ENCODE measurements at places on chromosomes 1 and 21.

DNA sequence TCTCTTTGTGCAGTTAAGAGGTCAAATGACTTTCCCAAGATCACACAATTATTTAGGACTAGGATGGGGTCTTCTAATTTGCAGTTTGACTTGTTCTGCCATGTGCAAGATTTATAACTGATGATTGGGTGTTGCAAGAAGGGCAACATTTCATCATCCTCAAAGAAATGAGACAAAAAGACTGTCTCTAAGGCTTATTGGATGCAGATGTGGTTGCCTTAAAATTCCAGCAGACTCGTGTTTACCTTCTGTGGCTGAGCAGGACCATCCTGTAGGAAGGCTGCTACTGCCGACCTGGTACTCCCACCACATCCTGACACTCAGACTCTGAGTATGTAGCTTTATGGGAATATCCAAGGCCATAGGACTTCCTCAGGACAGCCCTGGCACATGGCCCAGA is 99.9 kb upstream of the SGIP1 start:
- DNase-seq = no peak

DNA sequence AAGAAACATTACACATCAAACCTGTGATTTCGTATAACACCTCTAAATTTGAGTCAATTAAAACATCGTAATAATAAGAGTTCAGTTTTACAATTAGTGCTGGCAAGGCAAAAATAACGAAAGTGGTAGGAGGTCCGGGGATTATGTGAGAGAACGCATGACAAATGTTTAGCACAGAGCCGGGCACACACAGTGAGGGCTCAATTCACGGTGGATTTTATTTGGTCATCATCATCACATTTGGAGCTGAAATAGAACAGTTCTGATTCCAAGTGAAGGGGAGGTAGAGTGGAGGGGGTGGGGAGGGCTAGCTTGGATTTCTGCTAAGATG is 20.0 kb downstream of the H3-3A start:
- no peak for DNase-seq

- peak; percentile 75 for DNase-seq
Measured at GRCh38 chr1:159917533-159918351, 7.6 kb downstream of the TAGLN2 start.

GRCh38 chr1:17239420-17239819 is 9.5 kb upstream of the PADI3 start:
- DNase-seq = peak; percentile 63

GRCh38 chr1:155278689-155279160 is 1.5 kb downstream of the HCN3 start:
- no peak for DNase-seq

DNA sequence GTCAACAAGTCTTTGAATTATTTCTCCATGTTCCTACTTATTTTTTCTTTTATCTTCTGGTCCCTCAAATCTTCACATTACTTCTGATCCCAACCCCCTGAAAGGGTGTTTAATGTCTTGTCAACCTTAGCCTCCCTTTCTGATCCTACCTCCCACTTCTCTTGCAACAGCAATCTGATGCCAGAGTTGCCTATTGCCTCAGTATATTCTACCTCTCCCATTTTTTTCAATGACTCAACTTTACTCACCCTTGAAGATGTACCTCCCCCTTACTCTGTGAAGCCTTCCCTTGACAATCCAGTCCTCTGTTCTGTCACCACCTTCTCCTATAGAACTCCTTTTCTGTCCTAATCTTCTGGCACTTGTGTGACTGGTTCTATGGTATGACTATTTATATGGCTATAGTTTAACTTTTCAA is 99.5 kb upstream of the CD55 start:
- DNase-seq = no peak

GRCh38 chr1:91883470-91883869 is 2.5 kb downstream of the TGFBR3 start:
- DNase-seq = no peak

DNA sequence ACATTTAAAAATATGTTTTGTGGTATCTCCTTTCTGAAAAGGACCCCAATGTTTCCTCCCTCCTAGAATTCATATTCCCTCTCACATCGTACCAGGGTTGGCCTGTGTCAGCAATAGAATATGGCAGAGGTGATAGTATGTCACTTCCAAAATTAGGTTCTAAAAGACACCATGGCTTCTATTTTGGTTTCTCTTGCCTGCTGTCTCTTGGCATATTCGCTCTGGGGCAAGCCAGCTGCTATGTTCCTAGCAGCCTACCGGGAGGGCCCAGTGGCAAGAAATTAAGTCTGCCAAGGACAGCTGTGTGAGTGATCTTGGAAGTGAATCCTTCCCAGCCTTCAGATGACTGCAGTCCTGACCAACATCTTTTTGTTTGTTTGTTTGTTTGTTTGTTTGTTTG is 92.9 kb upstream of the PPM1J start:
- DNase-seq = no peak

- no peak for DNase-seq
Measured at GRCh38 chr1:7960165-7960564, 1.3 kb upstream of the PARK7 start.

DNA sequence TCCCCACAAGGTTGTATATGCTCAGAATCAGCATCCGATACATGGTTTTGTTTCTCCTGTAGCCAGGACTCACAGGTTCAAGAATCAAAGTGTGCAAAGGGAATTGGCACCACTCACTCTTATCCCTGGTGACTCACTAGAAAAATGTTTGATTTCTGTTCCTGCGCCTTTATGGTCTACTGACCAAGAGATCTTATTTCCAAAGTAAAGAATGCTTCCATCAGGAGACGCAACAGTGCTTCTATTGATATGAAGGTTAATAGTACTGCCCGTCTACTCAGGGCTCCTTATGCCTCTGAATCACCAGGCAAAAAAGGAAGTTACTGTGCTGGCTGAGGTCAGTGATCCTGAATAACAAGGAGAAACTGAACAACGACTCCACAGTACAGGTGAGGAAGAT is 1392.0 kb upstream of the PRMT6 start:
- DNase-seq = no peak

DNA sequence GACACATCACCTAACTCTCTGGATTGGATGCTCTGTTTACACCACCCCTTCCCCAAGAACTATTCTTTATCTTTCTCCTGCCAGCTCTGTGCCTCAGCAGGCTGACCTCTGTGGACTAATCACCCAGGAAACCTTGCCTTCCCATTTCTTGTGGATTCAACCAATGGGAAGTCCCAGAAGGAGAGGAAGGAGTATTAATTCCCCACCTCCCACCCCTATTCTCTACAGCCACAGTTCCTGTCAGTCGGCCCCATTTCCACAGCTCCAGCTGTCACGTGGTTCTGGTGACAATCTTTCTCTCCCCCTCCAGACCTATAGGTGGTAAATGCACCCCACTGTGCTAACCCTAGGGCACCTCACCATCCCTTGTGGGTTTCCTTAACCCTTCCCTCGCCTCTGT is 46.8 kb upstream of the SSBP3 start:
- no peak for DNase-seq

DNA sequence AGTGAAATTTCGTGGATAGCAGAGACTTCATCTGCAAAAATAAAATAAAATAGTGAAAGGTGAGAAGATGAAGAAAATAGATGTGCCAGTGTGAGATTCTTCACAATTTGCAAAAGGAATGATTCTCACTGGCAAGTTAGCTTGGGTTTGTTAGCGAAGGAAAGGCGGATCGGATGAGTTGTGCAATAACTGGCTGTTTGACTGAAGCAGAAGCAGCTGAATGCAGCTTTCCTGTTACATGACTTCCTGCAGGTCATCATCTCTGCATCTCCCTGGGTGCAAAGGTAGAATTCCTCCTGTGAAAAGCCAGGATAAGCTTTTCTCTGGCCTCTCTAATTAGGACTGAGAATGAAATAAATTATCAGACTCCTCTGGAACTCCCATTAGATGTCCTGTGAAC is 263.1 kb upstream of the CHRM3 start:
- DNase-seq = no peak

- peak; percentile 20 for DNase-seq
Measured at GRCh38 chr1:83882906-83883305, 116.0 kb downstream of the TTLL7 start.

GRCh38 chr1:183087001-183087400 is 63.8 kb downstream of the LAMC1 start:
- no peak for DNase-seq

GRCh38 chr1:96840396-96840795 is 118.8 kb downstream of the PTBP2 start:
- no peak for DNase-seq

DNA sequence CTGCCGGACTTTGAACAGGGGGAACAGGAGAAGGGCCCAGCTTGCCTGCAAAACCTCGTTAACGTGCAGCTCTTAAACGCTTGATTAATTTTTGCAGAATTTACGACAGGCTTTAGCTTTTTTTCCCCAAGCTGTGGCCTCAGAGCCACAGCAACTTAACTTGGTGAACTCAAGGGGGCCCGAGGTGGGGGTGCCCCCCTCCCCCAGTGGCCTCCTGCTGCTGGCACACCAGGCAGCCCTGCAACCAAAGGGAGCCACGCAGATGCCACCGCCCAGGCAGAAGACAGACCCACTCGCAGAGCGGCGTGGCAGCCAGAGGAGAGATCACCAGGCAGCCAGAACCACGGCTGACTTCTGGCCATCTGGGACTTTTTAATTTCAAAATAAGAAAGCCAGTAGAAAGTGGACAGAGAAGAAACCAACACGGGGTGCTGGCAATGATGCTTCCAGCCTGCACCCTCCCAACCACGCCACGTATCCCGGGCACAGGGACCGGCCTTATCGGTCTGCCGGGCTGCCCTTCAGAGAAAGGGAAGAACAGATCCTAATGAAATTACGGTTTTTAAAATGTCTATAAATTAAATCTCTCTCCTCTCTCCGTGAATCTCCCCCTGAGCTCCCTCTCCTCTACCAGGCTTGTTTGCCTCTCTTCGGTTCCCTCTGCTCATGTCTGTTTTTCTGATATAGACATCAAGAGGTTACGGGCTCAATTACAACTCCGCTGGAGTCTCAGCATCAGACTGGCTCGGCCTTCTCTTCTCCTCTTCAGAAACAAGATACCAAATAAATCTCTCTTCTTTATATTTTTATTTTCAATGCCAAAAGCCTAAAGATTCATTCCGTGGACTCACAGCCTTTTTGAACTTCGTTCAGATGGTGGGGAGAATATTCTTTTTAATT is 6.4 kb downstream of the CASZ1 start:
- DNase-seq = no peak

DNA sequence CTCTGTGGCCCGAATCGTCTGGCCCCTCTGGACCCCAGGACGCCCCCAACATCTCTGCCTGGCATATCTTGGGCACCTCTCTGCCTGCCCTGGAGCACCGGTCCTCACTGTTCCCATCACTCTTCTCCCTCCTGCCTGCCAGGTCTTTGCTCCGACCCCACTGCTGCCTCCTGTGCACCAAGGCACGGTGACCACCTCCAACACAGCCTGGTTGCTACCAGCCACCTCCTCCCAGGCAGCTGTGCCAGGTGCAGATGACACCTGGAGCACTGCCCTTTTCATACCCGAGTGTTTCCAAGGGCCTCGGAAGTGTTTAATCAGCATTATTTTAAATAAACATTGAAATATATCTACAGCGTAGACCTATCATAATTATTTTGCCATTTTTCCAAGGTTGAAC is 31.3 kb downstream of the PKNOX1 start:
- DNase-seq = no peak

DNA sequence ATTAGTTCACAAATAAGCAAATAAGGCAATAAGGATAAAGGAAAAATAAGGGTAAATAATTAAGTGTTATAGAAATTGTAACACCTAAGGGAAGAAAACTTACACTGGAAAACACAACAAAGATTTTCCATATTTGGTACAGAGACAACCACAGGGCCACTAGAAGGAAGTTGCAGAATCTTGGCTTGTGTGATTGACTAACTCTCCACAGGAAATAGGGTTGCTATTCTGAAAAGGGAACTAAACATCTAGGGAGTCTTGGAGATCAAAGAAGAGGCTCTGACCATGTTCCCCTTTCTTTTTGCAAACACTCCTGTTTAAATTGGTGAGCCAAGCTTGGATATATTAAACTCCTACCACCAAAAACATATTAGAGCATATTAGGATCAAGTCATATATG is 59.1 kb downstream of the APCS start:
- DNase-seq = no peak

GRCh38 chr1:163730411-163730821 is 408.7 kb downstream of the NUF2 start:
- peak; percentile 26 for DNase-seq

GRCh38 chr1:183125279-183125999 is 60.6 kb upstream of the LAMC2 start:
- no peak for DNase-seq

DNA sequence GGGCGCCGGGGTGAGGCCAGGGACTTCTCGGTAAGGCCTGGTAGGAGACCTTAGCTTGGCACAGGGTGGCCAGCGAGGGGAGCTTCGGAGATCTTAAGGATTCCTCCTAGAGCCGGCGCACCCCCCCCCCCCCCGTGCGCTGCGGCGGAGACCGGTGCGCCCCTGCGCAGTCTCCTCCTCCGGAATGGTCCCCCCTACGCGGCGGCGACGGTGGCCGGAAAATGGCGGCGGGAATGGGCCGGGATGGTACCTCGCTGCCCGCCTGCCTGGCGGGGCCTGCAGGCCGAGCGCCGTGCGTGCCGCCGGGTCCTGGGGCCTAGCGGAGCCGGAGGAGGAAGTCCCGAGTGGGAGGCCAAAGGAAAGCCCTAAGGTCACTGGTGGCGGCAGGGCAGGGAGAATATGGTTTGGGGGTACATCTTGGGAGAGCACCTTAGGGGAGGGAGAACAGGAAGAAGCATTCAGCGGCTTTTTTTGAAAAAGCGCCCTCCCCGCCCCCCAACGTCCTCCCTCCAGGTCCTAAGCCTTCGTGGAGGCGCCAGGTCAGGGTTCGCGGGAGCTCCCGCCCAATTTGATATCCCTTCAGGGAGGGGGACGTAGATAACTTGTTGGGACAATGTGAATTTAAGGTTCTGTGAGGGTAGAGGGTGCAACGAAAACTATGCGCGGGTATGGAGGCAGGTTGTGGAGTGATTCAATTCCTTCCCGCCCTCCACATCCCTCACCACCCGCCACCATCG is 429 bp downstream of the SRRM1 start:
- no peak for DNase-seq

- DNase-seq = no peak
Measured at GRCh38 chr1:154442006-154442740, 37.0 kb downstream of the IL6R start.

GRCh38 chr21:33300701-33301631 is 23.8 kb upstream of the IFNAR1 start:
- DNase-seq = peak; percentile 51

DNA sequence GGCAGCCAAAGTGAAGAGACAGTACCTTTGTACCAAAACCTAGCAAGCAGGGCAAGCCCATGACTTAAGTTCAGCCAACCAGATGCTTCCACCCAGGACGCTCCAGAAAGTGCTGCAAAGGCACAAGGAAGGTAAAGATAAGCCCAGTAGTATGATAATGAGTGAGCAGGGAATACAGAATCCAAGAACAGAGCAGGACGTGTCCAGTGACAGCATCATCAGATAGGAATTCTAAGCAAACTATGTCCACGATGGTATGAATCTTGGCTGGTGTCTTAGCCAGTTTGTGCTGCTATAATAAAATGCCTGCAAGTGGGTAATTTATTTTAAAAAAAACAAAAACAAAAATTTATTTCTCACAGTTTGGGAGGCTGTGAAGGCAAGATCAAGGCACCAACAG is 13.6 kb downstream of the GJA4 start:
- DNase-seq = no peak

Data from femur (tissue), 1 donor.